ENCODE measurements at places on chromosomes 13 and 19.

- DNase-seq = peak; percentile 96
These were observed 181.8 kb downstream of the KATNAL1 start for GRCh38 chr13:30125422-30126073.

- DNase-seq = peak; percentile 23
These were observed 1272.5 kb downstream of the OLFM4 start for GRCh38 chr13:54301085-54301484.

- DNase-seq = no peak
These were observed 370.8 kb downstream of the ZNF536 start for GRCh38 chr19:30743011-30743410.

- DNase-seq = peak; percentile 56
These were observed 20.5 kb upstream of the CNMD start for GRCh38 chr13:52760077-52760476.

DNA sequence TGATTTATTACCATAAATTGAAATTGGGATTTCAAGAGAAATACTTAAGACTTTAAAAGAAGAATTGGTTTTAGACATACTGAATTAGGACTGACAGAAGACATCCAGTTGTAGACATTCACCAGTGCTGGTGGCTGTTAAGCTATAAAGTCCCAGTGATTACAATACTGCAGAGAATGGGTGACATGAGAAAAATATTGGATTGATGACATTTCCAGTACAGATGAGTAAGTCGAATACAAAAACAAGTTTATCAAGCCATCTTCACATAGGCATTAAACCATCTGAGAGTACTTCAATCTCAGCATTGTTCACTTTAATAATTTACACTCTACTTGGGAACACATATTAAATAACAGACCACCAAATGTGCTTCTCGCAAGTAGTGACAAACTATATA, 66.8 kb downstream of the TBC1D4 start:
- DNase-seq = no peak
